Stimulated activated CD8-positive, alpha-beta memory T cell treated with anti-CD3 and anti-CD28 coated beads, Interleukin-15, amount 100 ng/mL, for 48 hours (primary cell): ENCODE measurements at places on chromosomes 11 and 22.

DNA sequence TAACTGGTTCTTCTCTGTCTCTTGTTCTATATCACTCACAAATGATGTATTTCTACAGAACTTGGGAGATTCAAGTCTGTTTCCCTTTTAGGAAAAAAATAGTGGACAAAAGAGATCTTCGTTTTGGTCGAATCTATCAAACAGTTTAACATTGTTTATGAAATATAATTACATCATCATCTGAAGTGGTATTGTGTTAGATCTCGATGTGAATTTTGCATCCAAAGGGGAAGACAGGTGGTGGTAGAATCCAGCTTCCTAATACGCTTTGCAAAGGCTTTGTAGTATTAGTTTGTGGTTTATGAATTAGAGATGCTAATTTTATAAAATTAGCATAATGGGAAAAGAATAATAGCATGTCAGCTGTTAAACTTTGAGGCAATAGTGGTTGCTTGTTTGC lies 3.4 kb downstream of the SIK2 start:
- no peak for DNase-seq

DNA sequence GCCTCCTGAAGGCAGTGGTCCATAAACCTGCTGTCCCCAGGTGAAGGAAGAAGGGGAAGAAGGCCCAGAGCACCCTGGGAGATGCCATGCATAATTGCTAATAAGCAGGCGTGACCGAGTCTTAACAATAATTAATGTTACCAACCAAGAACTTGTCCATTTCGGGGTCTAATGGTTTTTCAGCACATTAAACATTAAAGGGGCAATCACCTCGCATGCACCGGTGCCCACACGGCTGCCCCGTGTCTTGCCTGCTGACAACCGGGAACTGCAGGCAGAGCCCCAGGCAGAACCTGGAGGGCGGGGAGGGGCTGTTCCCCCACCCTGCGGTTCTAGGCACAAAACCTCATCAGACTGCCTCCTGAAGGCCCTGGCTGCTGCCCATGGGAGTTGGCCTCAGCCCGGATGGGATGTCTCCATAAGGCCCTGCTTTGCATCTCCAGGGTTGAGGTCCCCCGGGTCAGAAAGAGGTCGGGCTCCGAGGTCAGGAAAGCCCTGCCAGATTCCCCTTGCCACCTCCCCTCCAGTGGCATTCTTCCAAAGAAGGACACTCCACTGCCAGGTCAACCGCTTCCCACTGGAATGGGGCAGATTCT lies 169.0 kb downstream of the BUD13 start:
- no peak for DNase-seq

- DNase-seq: no peak
Measured at GRCh38 chr11:74519710-74520109, 26.2 kb upstream of the LIPT2 start.

GRCh38 chr11:5102246-5102645 lies 32.9 kb downstream of the OR52E1 start:
- no peak for DNase-seq

DNA sequence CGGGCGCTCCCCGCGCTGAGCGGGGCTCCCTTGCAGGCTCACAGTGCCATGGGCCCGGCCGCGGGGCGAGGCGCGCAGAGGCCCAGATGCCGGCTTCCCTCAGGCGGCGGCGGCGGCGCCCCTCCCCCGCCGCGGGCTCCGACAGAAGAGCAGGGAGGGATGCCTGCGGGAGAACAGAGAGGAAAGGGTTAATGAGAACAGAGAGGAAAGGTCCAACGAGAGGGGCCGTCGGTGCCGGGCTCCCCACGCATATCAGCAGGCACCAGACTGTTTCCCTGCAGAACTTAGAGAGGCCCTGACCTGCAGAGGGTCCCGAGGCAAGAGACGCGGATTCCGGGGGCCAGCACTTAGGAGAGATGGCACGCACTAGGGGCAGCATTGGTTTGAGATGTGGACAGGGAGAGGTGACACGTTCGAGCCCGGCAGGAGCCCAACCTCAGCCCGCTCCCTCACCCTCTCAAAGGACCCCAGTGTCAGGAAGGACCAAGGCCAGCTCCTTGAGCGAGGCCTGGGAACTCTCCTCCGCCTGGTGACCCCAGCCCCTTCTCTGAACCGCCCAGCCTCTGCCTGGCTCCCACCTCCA lies 9.1 kb downstream of the NRXN2 start:
- no peak for DNase-seq

- DNase-seq: no peak
Measured at GRCh38 chr11:43576803-43577521, 103.6 kb upstream of the HSD17B12 start.

- DNase-seq: no peak
Measured at GRCh38 chr11:95717314-95717713, 72.3 kb downstream of the FAM76B start.
